ENCODE measurements at places on chromosomes 11 and 22.

- no peak for DNase-seq
Measured at GRCh38 chr22:31140746-31141145, 438 bp upstream of the PLA2G3 start.

GRCh38 chr11:56089697-56090096, 3.4 kb upstream of the OR8I2 start:
- DNase-seq = no peak

- DNase-seq = no peak
Measured at GRCh38 chr11:117417856-117418255, 90.2 kb downstream of the CEP164 start.

DNA sequence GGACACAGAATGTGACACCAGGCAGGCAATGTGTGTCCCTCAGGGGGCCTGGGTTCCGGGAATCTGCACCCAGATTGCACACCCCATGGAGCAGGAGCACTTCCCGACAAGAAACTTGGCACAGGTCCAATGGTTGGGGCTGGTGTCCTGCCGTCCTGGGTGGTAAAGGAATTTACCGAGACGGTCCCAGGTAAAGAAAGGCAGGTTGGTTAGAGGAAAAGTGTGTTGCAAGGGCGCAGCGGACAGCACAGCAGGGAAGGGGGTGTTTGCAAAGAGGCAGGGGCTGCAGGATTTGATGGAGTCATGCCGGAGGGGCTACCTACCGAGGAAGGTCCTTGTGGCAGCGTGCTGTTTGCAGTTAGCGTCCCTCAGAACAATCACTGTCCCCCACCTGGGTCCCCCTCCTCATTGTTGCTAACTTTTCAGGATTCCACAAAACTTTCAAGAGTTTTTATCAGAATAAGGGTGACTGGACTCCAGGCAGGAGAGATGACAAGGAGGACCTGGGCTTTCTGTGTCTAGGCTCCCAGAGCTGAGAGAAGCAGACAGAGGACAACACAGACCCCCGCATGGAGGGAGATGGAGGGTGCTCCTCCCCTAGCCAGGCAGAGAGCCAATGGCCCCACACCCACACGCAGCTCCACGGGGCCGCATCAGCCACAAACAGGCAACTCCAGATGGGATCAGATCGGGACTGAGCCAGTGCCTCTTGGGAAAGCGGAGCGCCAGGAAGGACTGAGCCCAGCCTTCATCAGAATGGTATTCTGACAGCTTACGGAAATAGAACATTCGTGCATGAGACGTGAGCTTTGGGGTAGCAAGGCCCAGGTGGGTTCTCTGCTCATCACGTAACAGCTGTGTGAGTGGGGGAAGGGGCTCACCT, 1423.9 kb downstream of the BRD1 start:
- DNase-seq = no peak

DNA sequence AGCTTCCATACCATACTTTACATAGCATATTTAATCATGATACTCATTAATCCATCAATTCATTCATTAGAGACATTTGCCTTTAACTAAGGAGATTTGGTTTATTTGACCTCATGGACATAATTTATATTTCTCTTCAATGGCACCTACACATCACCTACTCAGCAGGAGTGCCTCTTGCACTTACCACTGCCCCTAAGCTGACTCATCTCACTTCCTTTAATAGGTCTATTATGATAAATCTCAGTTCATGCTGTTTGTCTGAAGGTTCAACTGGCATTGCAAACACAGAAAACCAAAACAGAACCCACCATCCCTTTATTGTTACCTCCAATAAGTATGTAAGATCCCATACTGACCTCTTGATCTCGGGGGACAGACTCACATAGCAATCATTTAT, 186.7 kb downstream of the LUZP2 start:
- no peak for DNase-seq

GRCh38 chr22:44686873-44687600, 15.0 kb upstream of the PRR5 start:
- no peak for DNase-seq

DNA sequence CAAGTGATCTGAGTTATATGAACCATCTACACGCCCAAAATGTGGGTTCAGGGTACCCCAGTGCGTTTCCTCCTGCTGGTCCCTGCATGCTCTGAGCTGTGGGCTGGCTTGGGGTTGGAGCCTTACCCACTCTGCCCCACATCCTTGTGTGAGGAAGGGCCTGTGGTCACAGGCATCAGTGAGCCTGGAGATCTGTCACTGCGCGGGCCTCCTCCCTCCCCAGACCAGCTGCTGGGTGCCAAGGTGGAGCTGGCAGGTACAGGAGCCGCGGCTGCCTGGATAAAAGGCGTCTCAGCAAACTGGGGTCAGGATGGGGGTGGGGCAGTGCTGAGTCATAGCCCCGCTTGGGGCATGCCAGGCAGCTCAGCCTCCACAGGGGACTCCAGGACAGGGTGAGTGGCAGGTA, 17.9 kb downstream of the GNAZ start:
- no peak for DNase-seq

- no peak for DNase-seq
Measured at GRCh38 chr11:121163658-121164308, 62.7 kb downstream of the TECTA start.

- DNase-seq = peak; percentile 55
Measured at GRCh38 chr22:45284705-45285262, at the start of gene UPK3A. Gene UPK3A (plus strand): TSS chr22:45284949. CDS start chr22:45285014, 65 bp downstream.

GRCh38 chr11:104897891-104898684, at the start of gene CASP12:
Gene CASP12 (minus strand): TSS chr11:104898460.
- no peak for DNase-seq

DNA sequence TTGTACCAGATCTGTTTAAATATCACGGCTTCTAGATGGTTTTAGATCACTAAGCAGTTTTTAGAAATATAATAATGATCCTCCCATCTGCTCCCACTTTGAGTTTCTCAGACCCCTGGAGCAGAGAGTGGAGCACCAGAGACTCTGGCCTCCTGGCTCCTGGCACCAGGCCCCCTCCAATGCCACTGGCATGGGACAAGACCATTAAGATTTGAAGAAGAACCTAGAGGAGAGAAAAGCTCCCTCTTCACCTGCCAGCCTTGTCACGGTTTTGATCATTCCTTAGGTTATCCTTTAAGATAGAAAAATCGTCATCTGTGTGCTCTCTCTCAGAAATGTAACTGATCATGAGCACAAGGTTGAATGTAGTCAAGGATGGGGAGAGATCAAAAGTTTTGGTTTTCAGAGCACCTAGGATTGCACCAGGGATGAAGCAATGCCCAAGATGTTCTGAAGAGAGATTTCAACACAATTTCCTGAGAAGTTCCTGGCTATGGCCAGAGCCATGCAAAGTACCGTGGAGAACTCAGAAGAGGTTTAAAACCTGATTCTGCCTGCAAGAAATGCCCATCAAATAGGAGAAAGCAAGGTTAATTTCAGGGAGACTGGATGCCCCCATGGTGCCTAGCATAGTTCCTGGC, 22.2 kb downstream of the IL10RA start:
- no peak for DNase-seq

GRCh38 chr11:6576471-6577373, 26.7 kb downstream of the RRP8 start:
- no peak for DNase-seq

- no peak for DNase-seq
Measured at GRCh38 chr11:122342089-122342744, 226.2 kb upstream of the BLID start.

DNA sequence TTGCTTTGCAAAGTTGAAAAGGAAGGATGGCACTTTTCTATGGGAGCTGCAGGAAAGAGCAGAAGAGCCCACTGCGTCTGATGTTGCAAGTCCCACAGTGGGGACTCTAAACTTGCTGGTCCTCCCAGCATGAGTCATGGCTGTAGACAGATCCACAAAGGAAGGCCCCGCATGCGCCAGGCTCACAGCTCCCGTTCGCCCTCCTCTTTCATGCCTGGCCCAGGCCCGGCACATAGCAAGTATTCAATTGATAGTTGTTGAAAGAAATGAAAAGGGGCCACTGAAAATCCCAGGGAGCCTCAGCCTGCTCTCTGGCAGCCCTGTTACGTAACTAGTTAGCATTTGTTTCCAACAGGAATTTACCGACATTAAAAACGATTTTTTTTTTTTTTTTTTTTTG, 18.9 kb downstream of the AP1B1 start:
- no peak for DNase-seq

GRCh38 chr11:120554766-120555432, 43.4 kb downstream of the GRIK4 start:
- DNase-seq = no peak

DNA sequence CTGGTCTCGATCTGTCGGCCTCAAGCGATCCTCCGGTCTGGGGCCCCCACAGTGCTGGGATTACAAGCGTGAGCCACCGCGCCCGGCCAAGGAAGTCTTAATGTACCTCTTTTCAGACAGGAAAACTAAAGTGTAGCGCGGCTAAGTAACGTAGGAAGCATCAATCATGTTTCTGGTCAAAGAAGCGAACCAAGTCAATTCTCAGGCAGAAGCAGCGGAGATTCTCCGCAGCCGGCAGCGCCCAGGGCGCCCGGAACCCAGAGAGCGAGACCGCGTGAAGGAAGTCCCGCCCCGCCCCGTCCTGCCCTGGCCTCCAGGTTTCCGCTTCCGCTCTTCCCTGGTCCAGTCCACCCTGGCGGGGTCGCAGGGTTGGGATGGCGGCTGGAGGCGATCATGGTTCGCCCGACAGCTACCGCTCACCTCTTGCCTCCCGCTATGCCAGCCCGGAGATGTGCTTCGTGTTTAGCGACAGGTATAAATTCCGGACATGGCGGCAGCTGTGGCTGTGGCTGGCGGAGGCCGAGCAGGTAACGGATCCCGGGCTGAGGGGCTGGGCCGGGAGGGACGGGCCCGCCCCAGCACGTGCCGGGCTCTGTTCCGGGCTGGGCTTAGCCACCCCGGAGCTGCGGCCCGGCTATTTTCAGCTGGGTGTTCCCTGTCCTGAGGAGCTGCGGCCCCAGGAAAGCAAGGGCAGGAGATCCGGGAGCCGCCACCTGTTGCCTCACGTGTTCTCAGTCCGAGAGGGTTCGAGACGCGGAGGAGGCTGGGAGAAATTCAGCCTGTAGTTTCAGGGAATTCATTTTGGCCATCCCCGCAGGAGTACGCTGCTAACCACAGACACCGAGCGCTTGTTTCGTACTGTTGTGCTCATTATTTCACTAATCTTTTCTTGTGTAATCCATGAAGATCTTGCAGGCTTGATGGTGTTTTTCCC, at the start of gene ADSL:
Gene ADSL, plus strand, starts transcription at position 316 of the 934 bp plus-strand sequence. Its CDS starts 59 bp downstream, at position 375.
- peak; percentile 73 for DNase-seq

DNA sequence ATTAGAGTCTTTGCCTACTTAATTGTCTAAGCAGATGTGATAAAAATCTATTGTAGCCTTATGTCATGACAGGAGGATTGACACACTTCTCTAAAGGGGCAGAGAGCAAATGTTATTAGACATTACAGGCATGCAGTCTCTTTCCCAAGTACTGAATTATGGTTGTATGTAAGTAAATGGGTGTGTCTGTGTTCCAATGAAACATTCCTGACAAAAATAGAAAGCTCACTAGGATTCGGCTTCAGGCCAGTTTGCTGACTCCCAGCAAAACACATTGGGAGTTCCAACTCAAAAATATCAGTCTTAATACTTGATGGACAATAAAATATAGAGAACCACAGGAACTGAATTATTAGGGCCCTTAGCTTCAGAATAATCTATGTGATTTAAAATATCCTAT, 1480.4 kb downstream of the FAM181B start:
- no peak for DNase-seq

- no peak for DNase-seq
Measured at GRCh38 chr11:123519055-123519796, 89.2 kb downstream of the GRAMD1B start.

DNA sequence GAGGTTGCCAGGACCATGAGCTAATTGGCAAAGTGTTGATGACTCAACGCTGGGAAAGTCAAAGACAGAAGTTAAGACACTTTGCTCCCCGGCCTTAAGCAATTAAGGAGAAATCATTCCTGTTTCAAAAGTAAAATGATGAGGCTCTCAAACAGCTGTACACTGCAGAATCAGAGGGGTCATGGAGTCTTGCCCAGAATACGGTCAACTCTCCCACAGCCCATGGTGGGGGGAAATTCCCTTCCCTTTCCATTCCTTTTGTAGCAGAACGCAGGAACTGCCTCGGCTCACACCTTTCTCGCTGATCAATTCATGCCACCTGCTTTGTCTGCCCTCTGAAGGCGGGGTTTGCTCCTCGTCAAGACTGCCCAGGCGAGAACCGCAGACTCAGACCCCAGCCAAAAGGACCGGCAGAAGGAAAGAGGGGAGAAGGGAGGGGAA, 52.8 kb downstream of the MN1 start:
- DNase-seq = no peak

GRCh38 chr22:24513378-24514240, 18.5 kb downstream of the UPB1 start:
- no peak for DNase-seq

GRCh38 chr22:28341001-28341400, 338.6 kb downstream of the TTC28 start:
- DNase-seq = no peak

- peak; percentile 74 for DNase-seq
Measured at GRCh38 chr11:119993722-119994121, 144.2 kb downstream of the TRIM29 start.

GRCh38 chr22:23222033-23222792, 41.9 kb downstream of the BCR start:
- no peak for DNase-seq

DNA sequence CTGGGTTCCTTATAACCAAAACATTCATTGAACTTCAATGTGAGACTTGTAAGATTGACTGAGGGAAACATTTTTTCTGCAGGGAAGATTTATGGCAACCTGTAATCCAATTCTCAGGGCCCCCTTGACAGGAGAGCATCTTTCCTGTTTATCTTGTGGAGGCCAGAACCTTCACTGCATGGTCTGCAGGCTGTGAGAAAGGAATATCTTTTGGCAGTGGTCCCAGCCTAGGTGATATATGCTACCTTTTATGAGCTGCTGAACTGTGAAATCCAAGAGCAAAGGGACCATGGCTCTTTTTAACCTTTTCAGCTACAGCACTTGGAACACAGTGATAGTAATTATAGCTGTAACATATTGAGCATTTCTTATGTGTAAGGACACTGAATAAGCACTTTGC, 590.2 kb upstream of the B3GAT1 start:
- no peak for DNase-seq

DNA sequence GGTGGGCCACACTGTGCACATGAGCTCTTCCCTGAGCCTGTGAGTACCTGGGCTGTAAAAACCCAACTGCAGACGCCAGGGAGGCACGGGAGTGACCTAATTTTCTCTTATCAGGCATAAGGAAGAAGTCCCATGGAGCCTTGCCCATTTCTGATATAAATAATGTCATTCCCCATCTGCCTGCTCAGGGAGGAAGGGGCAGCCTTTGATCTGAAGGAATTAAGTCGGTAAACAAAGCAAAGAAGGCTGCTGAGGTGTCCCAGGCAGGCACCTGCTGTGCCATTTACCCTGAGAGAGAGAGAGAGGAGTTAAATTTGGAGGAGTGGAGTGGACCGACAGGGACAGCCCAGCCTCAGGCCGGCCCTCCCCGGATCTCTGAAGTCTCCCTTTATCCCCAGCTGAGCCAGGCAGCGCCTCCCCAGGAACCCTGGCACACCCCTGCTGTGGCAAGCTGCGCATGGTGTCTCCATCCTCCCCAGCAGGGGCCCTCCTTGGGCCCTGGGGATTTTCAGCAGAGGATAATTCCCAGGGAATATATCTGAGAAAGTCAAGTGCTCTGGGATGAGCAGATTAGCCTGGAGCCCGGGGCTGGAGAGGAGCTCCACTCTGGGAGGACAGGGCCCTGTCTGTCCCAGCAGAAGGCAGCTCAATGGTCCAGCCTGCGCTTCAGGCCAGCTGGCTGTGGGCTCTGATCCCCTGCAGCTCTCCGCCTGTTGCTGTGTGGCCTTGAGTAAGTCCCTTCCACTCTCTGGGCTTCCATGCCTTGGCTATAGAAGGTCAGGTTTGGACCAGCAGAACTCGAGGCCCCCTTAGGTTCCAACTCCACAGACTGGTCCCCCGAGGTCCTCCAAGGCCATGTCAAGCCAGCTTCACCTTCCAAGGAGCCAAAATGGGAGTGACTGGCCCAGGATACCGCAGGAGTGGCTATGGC, 17.5 kb upstream of the CABP7 start:
- no peak for DNase-seq
